ENCODE measurements at places on chromosomes 5 and 9.

- no peak for DNase-seq
Measured at GRCh38 chr9:122133263-122133983, 26.2 kb downstream of the NDUFA8 start.

- no peak for DNase-seq
Measured at GRCh38 chr5:141608557-141608956, 10.2 kb downstream of the DIAPH1 start.

- no peak for DNase-seq
Measured at GRCh38 chr9:16485575-16486321, 384.7 kb downstream of the BNC2 start.

GRCh38 chr5:14208071-14209021, 65.2 kb downstream of the TRIO start:
- DNase-seq, result no peak

DNA sequence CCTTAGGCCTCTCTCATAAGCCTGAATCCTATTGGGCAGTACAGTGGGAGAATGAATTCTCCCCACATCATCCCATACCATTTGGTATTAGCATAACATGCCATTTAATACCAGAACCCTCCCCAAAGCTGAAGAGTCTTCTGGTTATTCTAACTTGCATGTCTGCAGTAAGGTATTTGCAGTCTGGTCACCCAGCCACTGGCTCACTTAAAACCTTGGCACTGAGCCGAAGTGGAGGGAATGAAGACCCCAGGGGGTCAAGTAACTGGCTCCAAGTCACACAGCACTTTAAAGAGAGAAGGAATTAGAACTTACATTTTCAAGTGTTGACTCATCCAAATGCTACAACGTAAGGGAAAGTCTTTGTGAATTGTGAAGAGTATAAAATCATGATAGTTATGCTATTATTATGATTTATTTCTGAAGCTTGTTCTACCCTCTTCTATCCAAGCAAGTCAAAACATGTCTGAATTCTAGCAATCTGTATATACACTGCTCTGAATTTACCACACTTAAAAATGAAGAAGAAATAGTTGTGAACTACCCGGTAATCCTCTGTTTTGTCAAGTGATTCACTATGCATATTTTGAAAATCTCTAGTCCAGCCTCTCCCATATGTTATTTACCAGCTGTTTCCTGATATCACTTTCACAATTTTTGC, 28.5 kb downstream of the GLRA1 start:
- DNase-seq, result no peak

DNA sequence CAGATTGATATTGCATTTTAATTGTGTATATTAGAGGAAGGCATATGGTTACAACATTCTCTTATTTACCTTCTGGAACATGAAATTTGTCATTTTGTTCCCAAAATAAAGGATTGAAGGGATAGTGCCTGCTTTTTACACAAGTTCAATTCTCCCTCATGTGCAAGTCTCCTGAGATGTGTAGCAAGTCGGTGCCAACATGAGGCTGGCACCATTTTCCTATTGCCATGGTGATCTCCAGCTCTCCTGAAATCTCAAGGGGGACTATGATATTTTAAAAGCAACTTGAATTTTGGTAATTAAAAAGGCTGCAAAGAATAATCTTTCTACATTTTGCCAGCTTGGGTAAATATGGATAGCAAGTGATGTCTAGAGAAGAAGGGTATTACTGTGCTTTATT, 693.3 kb upstream of the WWC1 start:
- no peak for DNase-seq

- no peak for DNase-seq
Measured at GRCh38 chr5:81842795-81843398, 92.0 kb upstream of the SSBP2 start.

GRCh38 chr9:34386656-34387055, 10.0 kb upstream of the MYORG start:
- no peak for DNase-seq

GRCh38 chr5:160767062-160767461, 84.9 kb downstream of the ATP10B start:
- DNase-seq, result no peak

DNA sequence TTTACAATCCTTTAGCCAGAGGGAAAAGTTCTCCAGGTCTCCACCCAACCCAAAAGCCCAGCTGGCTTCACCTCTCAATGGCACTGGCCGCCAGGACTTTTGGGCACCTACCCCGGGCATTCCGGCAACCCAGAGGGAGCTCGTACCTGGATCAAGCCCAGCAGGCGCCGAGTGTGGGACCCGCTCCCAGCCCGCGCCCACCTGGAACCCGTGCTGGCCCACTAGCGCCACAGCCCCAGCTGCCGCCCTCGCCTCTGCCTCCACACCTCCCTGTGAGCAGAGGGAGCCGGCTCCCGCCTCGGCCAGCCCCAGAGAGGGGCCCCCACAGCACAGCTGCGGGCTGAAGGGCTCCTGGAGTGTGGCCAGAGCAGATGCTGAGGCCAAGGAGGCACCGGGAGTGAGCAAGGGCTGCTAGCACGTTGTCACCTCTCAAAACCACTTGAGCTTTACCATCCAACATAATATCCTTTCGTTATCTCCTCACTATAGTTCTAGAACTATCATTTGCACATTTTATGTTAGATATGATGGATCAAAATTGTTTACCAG, 69.7 kb downstream of the GCNT1 start:
- DNase-seq, result no peak

DNA sequence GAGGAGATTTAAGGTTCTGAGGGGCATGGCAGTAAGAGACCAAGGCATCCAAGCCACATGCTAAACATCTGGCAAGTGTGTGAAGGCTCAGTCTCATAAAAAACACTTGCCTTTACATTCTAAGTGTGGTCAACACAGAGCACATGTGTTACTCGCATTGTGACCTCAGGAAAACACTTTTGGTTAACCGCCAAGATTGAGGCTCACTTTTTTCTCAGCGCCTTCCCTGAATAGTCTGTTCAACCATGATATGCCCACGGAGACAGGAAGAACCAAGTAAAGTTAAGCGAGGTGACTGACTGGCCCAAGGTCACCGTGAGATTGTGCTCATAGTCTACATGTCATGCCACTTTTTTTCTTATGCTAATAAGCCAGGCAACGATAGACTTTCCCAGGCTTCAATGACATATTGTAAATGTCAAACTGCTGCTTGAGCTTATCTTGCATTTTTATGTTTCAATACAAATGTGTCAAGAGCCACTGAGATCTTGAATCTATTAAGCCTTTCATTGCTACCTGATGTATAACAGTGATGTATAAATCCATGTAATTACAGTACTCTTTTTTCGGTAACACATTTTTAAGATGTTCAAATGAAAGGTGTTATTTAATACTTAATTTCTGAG, 21.1 kb upstream of the IL9 start:
- no peak for DNase-seq

GRCh38 chr9:93467062-93467416, 13.7 kb upstream of the FAM120AOS start:
- no peak for DNase-seq

DNA sequence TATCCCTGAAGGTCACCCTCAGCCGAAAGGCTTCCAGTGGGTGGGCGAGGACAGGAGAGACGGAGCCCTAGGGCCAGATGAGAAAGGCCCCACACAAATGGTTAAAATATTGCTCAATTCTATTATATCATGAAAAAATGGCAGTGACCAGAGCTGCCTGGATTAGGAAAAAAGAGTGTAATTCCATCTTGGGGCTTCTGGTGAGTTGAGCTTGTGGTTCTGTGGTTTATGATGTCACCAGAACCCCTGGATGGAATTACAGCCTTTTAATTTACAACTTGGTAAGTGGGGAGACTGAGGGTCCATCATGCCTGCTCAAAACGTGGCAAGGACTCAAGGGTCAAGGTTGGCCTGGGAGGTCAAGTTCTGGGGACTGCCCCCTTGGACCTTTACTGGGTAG, 55.5 kb upstream of the STC2 start:
- DNase-seq, result no peak

GRCh38 chr9:14749741-14750211, 27.2 kb upstream of the CER1 start:
- DNase-seq, result no peak

DNA sequence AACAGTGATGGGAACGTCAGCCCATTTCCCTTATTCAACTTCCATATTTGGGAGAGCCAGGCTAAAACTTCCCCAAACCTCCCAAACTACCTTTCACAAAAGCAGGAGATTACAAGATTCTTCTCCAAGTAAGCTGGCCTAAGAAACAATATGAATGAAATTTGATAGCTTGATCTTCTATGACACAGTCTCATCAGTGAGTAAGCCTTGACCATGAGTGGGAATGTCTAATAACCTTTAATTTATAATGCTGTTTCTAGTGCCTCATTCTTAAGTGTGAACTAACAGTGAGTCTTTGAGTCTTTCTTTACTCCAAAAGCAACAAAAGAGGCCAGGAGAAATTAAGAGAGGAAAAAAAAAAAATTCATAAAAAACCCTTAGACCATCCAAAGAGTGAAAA, 1379.9 kb downstream of the EFNA5 start:
- DNase-seq, result no peak

DNA sequence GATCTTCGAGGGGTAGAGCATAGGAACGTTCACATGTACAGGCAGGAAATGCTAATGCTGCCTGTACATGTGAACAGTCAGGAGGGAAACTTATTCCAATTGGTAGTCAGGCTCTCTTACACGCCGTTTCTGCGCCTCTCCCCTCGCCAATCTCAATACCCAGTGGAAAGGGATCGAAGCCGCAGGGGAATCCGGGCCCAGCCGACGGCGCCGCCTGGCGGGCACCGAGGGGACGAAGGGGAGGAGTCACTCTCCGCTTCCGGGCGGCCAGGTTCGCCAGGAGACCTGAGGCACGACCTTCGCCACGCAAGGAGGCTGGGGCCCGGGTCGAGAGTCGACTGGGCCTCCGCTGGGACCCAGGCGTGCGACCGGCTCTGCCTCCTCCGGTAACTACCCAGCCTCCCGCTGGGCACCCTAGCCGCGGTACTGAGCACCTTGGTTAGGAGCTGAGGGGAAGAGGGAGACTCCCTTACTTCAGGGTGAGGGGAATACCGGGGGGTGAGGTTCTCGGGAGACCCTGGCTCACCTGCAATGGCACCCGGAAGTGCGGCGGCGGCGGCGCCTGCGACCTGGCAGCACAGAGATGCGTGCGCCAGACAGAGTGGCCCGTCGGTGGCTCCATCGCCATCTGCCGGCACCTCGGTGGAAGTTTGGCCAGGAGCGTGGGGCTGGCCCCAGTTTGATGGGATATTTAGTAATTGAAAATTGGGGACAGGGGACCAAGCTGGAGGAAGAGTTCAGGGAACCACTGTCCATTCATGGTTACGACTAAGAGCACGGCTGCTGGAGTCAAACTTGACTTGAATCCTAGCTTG, at the start of gene PIGO:
Gene PIGO (minus strand): TSS at position 557 of the 815 bp plus-strand sequence. CDS start 1,026 bp downstream, outside the sequence.
- peak; percentile 91 for DNase-seq

- DNase-seq, result no peak
Measured at GRCh38 chr9:111828193-111828592, 33.5 kb upstream of the SHOC1 start.
